Stimulated activated CD8-positive, alpha-beta memory T cell treated with anti-CD3 and anti-CD28 coated beads, Interleukin-4, amount 100 ng/mL, for 1 hour (primary cell): ENCODE measurements at places on chromosomes 11 and 22.

GRCh38 chr11:114848027-114848426, 169.7 kb downstream of the NXPE2 start:
- DNase-seq: no peak

- DNase-seq: no peak
Measured at GRCh38 chr11:9719566-9720289, 55.9 kb downstream of the SWAP70 start.

DNA sequence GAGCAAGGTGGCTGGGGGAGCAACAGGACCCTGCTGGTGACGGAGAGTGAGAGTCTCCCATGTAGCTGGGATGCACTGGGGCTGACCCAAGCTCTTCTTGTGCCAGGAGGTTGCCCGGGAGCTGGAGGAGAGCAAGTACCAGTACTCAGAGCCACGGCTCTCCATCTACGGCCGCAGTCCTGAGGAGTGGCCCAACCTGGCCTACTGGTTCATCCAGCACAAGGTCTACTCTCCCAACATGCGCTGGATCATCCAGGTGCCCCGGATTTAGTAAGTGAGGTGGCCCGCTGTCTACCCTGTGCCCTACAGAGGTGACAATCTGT, 40.4 kb downstream of the AMPD3 start:
- DNase-seq: no peak

DNA sequence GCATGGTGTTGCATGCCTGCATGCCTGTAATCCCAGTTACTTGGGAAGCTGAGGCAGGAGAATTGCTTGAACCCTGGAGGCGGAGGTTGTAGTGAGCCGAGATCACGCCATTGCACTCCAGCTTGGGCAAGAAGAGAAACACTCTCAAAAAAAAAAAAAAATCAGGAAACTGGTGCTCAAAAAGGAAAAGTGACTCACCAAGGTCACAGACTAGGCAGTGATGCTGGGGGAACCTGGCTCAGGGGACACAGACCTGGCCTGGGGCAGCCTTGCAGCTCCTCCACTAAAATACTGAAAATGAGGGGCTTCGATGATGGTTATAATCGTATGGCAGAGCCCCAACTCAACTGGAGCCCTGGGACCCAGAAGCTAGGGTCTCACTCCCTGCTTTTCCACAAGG, 8.1 kb upstream of the SLC35E4 start:
- DNase-seq: no peak

GRCh38 chr22:45828841-45829240, 148.1 kb downstream of the WNT7B start:
- DNase-seq: no peak

DNA sequence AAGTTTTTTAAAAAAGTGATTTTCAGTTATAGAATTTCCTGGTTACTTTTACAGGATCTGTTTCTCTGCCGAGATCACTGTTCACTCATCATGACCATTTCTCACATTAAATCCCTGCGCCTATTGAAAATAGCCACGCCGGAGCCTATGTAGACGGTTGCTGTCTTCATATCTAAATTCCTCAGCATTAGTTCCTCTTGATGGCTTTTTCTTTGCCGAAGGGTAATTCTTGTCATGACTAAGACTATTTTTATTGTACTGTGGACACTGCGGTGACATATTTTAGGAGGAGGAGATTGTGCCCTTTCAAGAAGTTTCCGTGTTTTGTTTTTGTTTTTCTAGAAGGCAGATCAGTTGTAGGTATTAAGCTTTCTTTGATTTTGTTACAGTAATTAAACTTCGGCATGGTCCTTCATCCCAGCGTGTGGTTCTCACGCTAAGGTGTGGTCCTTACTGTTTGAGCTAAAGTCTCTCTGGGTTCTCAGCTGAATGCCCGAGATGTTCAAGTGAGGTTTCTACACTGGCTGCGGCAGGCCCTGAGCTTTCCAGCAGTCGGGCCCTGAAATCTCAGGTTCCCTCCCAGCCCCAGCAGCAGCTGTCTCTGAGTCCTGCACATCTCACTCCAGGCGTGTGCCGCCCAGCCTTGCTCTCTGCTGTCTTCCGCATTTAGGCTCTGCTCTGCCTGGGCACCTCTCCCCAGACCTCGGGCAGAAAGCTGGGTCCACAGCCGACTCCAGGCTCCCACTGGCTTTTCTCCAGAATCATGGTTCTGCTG, 1110.5 kb downstream of the TBC1D22A start:
- DNase-seq: no peak

GRCh38 chr22:23704829-23705228, 14.0 kb downstream of the RGL4 start:
- DNase-seq: no peak

- DNase-seq: no peak
Measured at GRCh38 chr11:104784684-104785460, 113.4 kb downstream of the CASP12 start.

DNA sequence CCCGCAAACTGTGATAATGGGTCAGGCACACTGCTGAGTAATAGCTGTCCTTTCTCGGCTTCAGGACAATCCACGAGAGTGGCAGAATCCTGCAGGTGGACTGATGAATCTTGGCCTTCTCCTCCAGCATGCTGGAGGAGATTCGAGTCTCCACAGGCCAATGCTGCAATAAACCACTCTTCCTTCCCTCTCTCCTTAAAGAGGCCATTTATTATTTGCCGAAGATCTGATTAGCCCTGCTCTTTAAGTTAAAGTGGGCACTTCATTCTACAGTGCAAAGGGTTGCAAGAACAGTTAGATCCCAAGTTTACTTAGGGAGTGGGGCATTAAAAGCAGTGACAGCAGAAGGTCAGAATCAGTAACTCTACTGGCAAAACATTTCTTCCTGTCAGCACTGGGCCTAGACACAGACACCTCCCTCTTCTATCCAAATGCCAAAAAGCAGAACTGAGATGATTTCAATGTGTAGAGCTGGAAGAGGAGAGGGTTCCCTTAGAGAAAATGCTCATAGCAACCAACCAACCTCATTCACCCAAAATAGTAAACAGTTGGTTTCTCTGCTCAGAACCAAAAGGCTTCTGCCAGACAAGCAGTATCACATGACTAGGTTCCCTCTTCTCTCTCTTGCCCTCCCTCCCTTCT, 121.7 kb downstream of the SGSM3 start:
- no peak for DNase-seq

DNA sequence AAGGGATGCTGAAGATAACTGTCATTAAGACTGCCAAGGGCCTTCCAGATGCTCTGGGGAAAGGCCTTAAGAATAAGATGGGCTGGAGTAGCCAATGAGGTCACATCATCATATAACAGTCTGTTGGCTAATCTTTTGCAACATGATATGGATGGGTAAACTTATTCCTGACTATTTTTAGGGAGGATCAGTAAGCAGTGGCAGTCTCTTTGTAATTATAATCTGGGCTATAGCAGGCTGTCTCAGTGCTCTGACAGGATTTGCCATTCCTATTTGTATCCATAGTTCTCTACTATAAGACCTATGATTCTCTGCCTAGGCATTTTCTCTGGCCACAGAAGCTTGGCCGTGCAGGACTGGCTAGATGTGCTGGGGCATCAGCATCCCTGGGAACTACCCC, 16.1 kb upstream of the CALCB start:
- DNase-seq: no peak

DNA sequence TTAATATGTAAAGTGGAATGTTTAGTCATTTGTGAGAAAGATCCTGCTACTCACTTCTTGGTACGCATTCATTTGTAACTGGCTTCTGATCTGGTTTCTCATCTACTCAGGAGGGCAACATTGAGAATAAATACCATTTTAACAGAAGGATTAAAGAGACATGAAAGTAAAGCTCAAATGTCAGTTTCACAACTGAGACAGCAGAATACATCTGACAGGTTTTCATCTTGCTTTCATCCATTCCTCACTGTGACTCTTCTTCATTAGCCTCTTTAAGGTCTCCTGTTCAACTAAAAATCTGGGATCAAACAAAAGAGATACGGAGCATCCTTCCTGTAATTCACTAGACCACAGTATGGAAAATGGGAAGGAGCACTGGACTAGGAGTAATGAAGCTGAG, 31.4 kb upstream of the CCDC89 start:
- no peak for DNase-seq

GRCh38 chr11:33463059-33463458, 205.9 kb downstream of the HIPK3 start:
- no peak for DNase-seq

DNA sequence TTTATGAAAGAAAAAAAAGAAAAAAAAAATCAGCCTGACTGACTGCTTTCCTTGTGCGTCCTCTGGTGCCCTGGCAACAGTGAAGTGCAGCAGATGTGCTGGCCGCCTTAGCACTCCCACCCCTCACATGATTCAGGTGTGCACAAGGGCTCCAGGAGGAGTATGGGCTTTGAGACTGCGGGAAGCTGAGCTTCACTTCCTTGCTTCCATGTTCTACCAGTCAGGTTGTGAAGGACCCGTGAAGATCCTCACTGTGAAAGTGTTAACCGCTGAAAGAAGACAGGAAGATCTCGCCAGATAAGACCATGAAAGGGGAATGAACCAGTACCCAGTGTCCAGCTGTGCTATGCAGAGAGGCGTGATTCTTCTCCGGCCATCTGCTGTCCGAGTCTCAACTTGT, 48.2 kb downstream of the HIRA start:
- no peak for DNase-seq

DNA sequence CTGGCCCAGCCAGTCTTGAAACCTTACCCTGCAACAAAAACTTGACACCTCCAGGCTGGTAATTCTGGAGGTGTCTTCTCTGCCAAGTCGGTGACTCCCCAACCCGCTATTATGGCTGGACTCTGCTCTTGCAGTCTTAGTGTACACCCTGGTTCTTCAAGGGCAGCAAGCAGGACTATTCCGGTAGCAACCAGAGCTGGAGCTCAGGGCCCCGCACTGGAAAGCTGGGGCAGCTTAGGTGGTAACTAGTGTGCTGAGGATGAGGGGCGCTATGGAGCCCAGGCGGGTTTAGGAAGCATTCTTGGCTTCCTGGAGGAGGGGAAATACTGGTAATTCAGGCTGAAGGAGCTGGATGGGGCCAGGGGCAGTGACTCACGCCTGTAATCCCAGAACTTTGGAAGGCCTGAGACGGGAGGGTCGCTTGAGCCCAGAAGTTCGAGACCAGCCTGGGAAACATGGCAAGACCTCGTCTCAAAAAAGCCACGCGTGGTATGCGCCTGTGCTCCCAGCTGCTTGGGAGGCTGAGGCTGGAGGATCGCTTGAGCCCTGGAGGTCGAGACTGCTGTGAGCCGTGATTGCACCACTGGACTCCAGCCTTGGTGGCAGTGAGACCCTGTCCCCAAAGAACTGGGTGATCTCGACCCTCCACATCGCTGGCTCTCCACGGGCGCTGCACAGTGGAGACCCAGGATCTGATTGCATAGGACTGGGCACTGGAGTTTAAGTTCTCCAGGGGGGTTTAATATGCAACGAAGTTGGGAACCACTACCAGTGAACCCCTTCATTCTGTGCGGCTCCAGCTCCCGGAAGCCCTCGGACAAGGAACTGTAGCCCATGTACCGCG, 10.6 kb upstream of the AIFM3 start:
- no peak for DNase-seq

- DNase-seq: no peak
Measured at GRCh38 chr11:35550374-35551036, 25.1 kb upstream of the PAMR1 start.

DNA sequence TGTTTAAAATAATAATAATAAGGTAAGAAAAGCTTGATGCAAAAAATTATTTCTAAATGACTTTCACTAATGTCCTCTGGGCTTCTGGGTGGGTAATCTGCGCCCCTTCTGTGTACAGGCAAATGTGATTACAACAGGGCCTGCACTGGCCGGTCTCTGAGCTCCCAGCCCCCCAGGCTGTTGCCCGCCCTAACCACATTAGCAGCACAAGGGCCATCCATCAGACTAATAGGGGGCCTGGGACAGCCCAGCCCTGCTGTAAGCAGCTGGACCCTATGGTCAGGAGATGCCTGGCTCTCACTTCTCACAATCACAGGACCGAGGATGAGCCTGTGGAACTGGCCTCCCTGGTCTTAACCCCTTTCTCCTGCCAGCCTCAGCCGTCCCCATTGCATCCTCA, 388.4 kb downstream of the BUD13 start:
- DNase-seq: no peak

- DNase-seq: no peak
Measured at GRCh38 chr11:72726266-72727220, 25.7 kb downstream of the ARAP1 start.

GRCh38 chr22:36330655-36331305, 57.0 kb downstream of the MYH9 start:
- no peak for DNase-seq

- DNase-seq: no peak
Measured at GRCh38 chr11:91857179-91857578, 367.4 kb upstream of the FAT3 start.

- no peak for DNase-seq
Measured at GRCh38 chr11:135022454-135022853, 610.4 kb upstream of the B3GAT1 start.

GRCh38 chr22:43990044-43990443, 34.1 kb upstream of the PARVB start:
- no peak for DNase-seq

GRCh38 chr11:17603056-17603825, 56.2 kb downstream of the OTOG start:
- DNase-seq: no peak

DNA sequence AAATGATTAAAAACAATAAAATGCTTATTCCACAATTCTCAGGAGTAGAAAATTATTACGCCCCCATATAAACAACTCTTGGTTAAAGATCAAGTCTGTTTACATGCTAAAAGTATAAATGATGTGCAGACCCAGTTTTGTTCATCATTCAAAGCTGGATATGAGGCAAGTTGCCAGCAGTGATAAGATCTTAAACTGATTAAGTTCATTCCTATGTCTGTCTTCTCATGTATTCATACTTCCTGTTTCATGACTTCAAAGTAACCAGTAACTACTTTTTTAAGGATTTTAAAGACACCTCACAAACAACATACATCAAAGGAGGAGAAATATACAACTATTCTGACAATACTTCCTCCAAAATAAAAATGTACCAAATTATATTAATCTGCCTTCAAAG, 55.0 kb upstream of the ARHGAP32 start:
- DNase-seq: no peak

- no peak for DNase-seq
Measured at GRCh38 chr11:113475160-113475761, at the start of gene DRD2. Gene DRD2, minus strand, starts transcription at chr11:113475398. Its CDS starts 50,747 bp downstream, at chr11:113424651.

DNA sequence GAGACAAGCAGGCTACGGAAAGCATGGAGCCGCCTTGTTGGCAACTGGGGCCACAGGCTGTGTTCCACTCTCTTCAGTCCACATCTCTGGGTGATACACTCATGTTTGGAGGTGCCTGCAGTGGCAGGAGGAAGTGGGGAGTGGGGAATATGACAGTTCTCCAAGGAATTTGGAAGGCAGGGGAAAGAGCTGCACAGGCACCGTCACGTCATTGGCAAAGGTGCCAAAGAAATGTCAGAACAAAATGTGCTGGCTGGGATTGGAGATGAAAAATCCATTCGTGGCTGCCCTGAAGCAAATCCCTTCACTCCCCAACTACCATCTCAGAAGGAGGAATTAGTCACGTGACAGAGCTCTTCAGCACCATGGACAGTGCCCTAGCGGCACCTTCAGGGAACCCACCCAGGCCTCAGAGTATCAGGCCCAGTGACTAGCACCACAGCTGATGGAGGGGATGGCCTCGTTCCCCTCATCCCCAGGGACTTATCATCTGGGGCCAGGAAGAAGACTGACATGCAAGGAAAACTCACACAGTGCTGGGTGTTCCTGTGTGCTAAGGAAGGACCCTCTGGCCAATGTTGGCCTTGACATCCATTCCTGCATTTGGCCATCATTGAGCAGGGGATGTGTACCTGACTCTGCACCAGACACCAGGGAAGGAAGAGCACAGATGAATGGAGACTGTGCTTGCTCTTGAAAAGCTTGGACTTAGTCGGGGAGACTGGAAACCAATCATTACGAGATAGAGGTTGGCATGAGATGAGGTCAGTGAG, 48.5 kb upstream of the PRDM11 start:
- DNase-seq: no peak
